M059J (cell line): ENCODE measurements at places on chromosomes 12 and 14. TPM values are rescaled to one million over a fixed set of nuclear protein-coding genes. Genes with fewer than 3 reads are reported as not detected.

Gene SMCO2
- 1.6 TPM in 1 of 2 replicates, not detected in the other for total RNA-seq

Gene EMP1
- total RNA-seq = 28.9 and 107 TPM in 2 replicates

Gene AKAP3
- total RNA-seq = 1.1 and 2.0 TPM in 2 replicates

Gene SERPINA10
- total RNA-seq = not detected in 2 replicates

DNA sequence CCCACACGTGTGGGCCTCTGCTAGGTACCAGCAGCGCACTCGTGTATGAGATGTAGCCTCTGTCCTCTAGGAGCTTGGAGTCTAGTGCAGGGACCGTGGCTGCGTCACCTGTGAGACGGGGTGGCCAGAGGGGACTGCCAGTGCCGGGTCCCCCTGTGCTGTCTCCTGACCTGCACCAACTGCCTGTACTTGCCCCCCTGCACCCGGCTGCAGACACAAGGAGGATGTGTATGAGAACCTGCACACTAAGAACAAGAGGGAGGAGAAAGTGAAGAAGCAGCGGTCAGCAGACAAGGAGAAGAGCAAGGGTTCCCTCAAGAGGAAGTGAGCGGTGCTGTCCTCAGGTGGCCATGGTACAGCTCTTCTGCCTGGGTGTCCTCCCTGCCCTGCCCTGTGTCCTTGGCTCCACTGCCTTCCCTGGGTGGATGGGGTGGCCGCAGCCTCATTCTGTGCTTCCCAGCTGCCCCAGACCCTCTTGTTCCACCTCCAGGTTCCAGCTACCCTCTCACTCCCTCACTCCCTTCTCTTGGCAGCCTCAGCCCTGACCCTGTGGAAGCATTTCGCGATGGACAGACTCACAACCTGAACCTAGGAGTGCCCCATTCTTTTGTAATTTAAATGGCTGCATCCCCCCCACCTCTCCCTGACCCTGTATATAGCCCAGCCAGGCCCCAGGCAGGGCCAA lies 9.6 kb downstream of the PTPN6 start:
- DNase-seq = peak; percentile 58

DNA sequence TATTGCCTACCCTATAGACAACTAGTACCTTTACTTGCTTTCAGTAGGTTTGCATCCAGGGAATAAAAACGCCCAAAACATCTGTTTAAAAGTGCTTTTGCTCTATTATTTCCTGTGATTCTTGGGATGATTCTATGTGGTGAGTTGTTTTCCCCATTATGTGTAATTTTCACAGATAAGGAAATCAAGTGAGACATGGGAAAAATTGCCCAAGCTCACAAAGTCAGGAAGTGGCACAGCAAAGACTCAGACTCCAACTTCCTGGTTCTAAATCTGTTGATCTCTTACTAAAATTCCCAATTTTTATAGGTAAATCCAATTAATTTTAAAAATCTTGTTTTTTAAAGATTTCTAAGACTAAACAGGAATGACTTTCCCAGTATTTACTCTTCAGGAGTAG lies 39.0 kb downstream of the NID2 start:
- no peak for DNase-seq

GRCh38 chr14:97977651-97978261 lies 1180.6 kb downstream of the VRK1 start:
- no peak for DNase-seq

DNA sequence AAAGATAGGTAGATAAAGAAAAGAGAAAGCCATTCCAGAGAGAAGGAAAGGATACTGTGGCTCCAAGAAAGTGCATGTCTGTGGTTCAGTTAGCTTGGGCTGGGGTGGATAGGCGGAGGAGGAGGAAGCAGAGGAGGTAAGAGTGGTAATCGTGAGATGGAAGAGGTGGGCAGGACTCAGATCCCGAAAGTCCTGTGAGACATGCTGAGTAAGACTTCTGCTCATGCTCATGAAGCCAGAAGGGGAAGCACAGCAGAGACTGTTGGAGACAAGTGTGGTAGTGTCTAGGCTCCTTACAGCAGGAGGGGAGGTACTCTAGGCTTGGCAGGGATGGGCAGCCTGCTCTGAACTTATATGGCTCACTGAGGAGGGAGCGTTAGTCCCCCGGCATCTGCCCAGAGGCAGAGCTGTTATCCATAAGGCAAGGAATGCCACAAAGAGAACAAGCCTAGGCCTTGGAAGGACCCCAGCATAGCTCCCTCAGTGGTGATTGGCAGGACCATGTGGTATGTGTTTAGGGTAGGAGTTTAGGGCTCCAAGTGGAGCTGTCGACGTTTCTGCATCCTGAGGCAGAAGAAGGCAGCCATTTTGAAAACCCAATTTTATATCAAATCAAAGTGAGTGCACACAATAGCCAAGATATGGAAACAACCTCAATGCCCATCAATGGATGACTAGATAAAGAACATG lies 135.3 kb downstream of the SMOC1 start:
- no peak for DNase-seq

DNA sequence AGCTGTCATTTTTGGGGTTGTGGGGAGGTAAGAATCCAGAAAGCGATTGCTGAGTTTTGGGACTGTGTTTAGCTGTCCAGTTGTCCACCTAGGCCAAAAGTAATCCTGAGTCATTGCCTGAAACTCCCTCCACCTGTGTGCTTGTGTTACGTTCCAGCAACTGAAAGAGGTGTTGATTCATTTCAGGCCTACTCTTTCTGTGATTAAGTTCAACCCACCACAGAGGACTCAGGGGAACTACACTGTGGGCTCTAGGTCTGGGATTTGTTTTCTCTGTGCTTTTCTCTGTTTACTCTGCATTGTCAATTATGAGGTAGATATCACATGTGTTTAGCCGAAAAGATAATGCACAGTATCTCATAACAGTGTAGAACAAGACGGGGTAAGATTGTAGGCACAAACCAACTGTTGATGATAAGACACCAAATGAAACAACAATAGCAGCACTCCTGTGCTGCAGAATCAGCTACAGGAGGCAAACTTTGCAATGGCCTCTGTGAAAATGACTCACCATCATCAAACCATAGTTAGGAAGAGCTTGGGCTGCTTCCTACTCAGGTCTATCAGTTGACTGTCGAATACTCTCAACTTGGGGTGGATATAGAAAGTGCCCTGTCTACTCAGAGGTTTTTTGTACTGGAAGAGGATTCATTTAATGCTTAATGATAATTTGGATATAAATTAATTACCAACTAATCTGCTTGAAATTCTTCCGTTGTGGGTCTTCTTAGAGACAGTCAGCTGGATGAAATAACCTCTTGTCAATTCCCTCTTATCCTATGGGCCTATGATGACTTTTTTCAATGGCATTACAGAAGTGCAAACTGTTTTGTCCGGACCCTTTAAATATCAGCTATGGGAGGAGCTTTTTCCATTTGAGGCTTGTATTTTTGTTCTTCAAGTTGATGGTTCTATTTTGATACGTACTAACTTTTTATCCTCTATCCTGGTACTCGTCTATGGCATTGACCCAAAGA lies 385.9 kb downstream of the BMP4 start:
- no peak for DNase-seq

GRCh38 chr12:32437095-32437515 lies 37.7 kb downstream of the FGD4 start:
- peak; percentile 92 for DNase-seq

GRCh38 chr14:55348766-55349453 lies 62.7 kb downstream of the ATG14 start:
- no peak for DNase-seq

DNA sequence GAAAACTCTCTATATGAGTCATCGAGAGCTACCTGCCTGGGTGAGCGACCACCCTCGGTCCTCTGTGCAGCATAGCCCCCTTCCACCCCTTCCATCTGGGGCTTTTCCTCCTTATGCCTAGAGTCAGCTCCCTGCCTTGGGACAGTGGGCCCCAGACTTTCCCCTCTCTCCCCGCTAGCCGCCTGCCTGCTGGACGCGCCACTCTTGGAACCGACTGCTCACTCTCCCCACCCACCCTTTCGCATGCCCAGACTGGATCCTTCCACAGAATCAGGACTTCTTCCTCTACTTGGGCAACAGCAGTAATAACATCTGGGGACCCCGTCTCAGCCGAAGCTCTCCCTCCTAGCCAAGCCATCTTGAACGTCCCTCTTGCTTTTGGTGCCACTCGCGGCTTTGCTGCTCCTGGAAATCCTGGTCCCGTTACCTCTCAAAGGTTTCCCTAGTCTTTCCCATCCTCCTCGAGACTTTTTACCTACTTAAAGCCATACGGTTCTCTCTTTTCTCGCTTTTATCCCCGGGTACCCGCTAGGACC lies 671 bp downstream of the ESYT1 start:
- DNase-seq = peak; percentile 41

DNA sequence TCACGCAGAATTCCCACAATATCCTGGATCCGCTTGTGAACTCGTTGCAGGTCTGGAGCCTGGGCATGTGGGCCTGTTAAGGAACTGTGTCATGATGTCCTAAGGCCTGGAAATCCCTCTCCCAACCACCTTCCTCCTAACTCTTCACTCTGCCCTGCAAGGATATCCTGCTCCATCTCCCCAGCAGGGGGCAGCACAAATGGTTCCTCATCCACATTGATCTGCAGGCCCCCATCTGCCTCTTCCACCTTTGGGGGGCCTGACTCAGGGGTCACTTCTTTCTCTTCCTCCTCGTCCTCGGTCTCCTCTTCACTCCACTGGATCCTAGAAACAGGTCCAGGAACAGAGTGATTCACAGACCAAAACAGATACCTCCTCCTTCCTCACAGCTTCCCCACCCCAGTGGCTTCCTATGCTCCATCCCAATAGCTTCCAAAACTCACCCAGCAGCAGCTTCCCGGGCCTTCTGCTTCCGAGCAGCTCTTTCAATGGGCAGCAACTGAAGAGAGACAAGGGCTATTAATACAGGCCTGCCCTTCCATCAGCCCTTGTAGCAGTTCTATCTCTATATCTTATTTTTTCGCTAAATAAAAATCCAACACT lies 4.5 kb downstream of the NOP2 start:
- peak; percentile 44 for DNase-seq

GRCh38 chr14:61553730-61554641 lies 141.3 kb upstream of the HIF1A start:
- peak; percentile 98 for DNase-seq

DNA sequence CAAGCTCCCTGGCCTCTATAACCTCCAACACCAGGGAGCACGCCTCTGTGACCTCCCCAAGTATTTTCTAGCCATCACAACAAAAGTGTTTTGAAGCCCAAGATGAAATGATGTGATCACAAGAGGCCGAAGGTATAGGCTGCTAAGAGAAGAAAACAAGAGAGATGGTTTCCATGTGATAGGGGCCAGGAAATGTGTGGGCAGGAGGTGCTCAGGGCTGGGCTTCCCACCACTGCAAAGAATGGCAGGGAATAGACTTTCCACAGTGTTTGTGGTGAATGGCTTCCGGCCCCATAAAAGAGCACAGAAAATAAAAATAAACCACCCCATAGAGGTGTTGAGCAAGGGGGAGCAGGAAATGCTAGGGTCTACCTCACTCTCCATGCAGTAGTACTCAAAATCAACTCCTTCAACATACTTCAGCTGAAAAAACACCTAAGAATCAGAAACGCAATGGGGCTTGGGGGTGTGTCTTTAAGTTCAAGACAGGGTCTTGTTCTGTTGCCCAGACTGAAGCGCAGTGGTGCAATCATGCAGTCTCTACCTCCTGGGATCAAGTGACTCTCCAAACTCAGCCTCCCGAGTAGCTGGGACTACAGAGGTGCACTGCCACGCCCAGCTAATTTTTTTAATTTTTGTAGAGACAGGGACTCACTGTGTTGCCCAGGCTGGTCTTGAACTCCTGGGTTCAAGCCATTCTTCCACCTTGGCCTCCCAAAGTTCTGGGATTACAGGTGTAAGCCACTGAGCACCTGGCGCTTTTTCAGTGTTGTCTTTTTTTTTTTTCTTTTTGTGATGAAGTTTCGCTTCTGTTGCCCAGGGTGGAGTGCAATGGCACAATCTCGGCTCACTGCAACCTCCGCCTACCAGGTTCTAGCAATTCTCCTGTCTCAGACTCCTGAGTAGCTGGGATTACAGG lies 27.1 kb downstream of the DAD1 start:
- no peak for DNase-seq

DNA sequence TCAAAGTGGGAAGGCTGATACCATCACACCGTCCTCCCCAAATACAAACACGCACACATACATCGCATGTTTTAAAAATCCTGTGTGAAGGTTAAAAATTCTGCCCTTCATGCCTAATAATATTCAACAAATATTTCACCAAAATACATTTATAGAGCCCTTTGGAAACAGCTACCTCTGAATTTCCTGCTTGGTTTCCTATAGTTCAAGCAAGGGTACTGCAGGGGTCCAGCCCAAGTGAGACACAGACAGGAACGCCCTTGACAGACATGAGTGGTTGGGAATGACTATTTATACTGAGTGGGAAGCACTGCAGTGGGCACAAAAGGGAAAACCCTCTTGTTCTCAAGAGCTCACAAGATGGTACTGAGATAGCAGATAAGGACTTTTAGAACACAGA lies 51.0 kb downstream of the ST8SIA1 start:
- DNase-seq = no peak

DNA sequence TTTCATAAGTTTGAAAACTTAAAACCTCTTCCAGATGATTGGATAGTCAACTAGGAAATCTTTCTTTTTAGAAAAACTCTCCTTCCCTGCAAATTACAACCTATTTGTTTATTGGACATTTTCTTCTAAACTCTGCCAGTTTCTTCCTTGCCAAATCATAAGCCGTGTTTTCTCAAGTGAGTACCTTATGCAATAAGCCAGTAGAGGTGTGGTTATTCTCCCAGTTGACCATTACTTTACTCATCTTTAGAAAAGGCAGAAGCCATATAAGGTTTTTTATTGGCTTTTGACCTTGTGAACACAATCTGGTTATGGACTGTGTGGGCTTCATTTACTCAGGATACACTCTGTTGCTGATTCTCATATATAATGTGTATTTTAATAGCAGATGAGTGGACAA lies 14.6 kb downstream of the ACTR6 start:
- no peak for DNase-seq

DNA sequence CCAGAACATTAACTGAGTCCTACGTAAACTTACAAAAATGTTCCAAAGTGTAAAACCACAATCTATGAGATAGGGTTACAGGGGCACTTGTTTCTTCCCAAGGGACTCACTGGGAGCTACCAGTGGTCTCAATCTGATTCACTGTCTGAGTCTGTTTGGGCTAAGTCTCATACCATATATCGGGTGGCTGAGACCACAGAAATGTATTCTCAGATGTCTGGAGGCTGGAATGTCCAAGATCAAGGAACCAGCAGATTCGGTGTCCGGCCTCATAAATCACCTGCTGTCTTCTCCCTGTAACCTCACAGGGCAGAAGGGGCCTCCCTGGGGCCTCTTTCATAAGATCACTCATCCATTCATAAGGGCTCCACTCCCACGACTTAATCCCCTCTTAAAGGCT lies 616.3 kb upstream of the TMEM132C start:
- peak; percentile 87 for DNase-seq
